ENCODE measurements at places on chromosomes 3 and 15.

- peak; percentile 45 for DNase-seq
Observed at GRCh38 chr15:67967871-67968431, 86.2 kb upstream of the PIAS1 start.

- no peak for DNase-seq
Observed at GRCh38 chr3:185709251-185709955, 115.4 kb downstream of the IGF2BP2 start.

DNA sequence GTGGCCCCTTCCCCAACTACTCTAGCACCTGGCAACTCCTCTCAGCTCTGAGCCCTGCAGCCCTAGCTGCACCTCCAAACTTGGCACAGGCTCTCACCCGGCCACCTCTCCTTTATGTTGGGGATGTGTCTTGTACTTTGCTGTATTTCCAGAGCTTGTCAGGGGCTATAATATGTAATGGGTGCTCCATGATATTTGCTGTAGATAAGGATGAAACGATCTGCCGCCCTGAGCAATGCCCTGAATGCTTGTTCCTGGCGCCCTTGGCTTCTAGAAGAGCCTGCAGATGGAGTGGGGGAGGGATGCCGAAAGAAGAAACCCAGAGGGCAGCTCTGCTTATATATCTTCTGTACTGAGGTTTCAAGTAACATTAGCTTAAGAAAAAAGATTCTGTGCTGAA, 35.9 kb upstream of the ZBTB38 start:
- no peak for DNase-seq

DNA sequence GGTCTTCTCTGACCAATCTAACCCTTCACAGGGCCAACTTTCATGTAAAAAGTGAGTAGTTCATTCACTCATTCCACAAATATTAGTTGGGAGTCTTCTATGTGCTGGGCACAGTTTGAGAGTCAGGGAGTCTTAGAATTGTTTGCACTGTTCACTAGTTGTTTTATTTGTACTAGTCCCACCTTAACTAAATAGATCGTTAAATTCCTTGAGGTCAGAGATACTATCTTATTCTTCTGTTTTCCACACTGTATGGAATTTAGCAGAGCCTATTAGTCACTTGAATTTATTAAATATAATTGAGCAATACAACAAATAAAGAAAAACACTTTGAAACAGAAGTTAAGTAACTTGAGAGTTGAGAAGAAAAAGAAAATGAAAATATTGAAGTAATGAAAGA, 40.8 kb upstream of the SPTSSB start:
- no peak for DNase-seq

Measured in CD14-positive monocyte (primary cell).